ENCODE measurements at places on chromosomes 16 and 17. TPM values are rescaled to one million over a fixed set of nuclear protein-coding genes. Genes with fewer than 3 reads are reported as not detected.
A peak's percentile ranks its signal among the peaks of the same experiment; 100 is the strongest.

DNA sequence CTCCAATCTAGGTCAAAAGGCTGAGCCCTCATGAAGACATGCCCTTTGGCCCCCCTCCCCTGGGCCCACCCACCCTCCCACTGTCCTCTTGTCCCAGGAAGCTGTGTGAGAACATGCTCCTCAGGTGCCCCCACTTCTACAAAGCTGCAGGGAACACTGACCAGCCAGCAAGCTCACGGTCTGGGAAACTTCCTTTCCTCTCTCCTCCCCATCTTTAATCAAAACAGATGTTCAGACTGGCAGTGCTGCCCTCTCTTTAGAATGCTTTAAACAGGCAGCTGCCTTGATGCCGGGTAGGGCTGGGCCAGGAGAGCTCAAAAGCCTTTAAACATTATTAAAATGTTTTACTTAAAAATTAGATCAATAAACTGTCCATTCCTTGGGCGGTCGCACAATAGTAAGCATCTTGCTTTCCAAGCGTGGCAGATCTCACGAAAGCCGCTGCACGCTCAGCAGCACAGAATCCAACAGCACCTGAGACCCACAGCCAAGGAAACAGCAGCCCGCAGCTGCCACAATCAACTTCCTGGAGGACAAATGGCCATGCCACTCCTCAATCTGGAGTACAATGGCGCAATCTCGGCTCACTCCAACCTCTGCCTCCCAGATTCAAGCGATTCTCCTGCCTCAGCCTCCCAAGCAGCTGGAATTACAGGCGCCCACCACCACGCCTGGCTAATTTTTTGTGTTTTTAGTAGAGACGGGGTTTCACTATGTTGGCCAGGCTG, 399.2 kb downstream of the SLC39A11 start:
- no peaks in the 10 kb centered on the region for H3K36me3 ChIP-seq
- H3K27ac ChIP-seq, result peak overlapping the region; percentile 91
- peak; percentile 74 for DNase-seq
- peaks cover 23% of the 10 kb centered on the region for H3K4me1 ChIP-seq
- H3K27me3 ChIP-seq, result no peaks in the 10 kb centered on the region

GRCh38 chr17:76438906-76439305, 14.0 kb downstream of the UBE2O start:
- no peaks in the 10 kb centered on the region for H3K27me3 ChIP-seq
- H3K36me3 ChIP-seq, result no peaks in the 10 kb centered on the region
- no peak overlapping the region for H3K27ac ChIP-seq
- no peak for DNase-seq
- no peak overlapping the region for H3K4me3 ChIP-seq

DNA sequence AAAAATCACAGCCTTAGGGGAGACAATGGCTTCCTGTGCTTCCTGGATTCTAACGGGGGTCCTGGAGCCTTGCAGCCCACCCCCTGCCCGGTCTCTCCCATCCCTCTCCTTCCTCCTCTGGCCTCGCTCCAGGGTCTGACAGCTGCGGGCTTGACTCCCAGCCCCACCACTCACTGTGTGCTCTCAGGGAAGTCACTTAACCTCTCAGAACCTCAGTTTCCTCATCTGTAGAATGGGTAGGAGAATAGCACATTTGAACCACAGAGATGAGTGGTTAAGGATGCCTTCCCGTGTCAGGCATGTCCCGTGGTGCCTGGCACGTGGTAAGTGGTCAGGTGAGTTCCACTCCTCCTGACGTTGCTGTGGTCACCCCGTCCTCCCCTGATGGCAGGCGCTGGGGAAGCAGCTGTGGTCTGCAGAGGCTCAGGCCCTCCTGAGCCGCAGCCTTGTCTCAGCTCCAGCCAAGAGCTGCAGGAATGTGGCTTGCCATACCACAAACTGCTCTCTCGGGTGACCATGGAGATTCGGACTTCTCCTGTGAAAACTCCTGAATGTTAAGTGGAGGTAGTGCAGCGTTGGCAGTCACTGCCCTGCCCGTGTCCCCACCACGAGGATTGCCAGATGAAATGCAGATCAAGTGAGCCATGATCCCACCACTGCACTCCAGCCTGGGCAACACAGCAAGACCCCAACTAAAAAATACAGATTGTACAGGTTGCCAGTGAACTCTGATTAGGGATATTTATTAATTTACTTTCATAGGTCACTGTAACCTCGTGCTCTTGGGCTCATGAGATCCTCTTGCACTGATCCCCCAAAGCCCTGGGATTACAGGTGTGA, 85.7 kb downstream of the NT5M start:
- no peaks in the 10 kb centered on the region for H3K4me1 ChIP-seq
- DNase-seq, result no peak
- no peaks in the 10 kb centered on the region for H3K27me3 ChIP-seq
- no peak overlapping the region for H3K4me3 ChIP-seq

GRCh38 chr17:66944351-66945146, 20.0 kb upstream of the CACNG4 start:
- H3K4me3 ChIP-seq, result no peak overlapping the region
- no peak overlapping the region for H3K27ac ChIP-seq

GRCh38 chr16:20905576-20905975, 5.0 kb downstream of the LYRM1 start:
- H3K27ac ChIP-seq, result peak overlapping the region; percentile 58
- H3K4me1 ChIP-seq, result peaks cover 43% of the 10 kb centered on the region
- H3K27me3 ChIP-seq, result no peaks in the 10 kb centered on the region
- H3K4me3 ChIP-seq, result no peak overlapping the region

DNA sequence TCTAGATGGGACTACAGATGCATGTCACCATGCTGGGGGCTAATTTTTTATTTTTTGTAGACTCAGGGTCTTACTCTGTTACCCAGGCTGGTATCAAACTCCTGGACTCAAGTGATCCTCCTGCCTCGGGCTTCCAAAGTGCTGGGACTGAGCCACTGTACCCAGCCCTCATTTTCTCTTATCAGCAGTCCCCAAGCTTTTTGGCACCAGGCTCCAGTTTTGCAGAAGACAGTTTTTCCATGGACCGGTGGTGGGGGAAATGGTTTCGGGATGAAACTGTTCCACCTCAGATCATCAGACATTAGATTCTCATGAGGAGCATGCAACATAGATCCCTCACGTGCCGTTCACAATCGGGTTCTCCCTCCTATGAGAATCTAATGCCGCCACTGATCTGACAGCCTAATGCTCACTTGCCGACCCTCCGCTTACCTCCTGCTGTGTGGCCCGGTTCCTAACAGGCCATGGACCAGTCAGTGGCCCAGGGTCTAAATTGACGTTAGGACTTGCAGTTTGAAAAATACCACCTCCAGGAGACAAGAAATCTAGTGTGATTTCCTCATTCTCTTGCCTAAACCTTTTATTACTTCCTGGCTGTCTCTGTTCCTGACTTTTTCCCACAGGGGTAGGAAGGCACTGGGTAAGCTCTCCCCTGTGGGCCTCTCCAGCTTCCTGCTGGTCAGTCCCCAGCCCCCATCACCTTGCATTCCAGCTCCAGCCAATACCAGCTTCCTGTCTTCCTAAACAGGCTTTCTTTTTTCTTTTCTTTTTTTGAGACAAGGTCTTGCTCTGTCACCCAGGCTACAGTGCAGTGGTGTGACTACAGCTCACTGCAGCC, 9.3 kb upstream of the CNP start:
- H3K27ac ChIP-seq, result no peak overlapping the region
- DNase-seq, result no peak
- no peaks in the 10 kb centered on the region for H3K4me1 ChIP-seq
- H3K27me3 ChIP-seq, result no peaks in the 10 kb centered on the region
- no peak overlapping the region for H3K4me3 ChIP-seq
- no peaks in the 10 kb centered on the region for H3K36me3 ChIP-seq

- no peaks in the 10 kb centered on the region for H3K36me3 ChIP-seq
- H3K4me3 ChIP-seq, result no peak overlapping the region
- H3K4me1 ChIP-seq, result peaks cover 75% of the 10 kb centered on the region
- peak; percentile 57 for DNase-seq
- H3K27ac ChIP-seq, result peak overlapping the region; percentile 99
Measured at GRCh38 chr16:53085369-53085843, 30.6 kb downstream of the CHD9 start.

DNA sequence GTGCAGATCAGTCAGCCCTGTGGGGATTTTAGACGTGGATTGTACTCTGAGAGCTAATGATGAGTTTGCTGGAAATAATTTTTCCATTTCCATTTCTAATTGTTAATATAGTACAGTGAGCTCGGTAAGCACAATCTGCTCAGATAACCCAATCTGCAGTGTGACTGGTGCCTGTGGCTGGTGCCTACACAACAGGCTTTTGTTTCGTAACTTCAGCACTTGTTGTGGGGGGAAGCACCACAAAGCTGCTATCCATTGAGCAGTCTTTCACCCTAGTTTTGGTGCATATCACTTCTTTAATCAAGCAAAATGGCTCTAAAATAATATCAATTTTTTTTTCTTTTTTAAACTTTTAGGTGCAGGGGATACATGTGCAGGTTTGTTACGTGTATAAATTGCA, 534.9 kb upstream of the HSBP1 start:
- no peaks in the 10 kb centered on the region for H3K36me3 ChIP-seq
- H3K4me1 ChIP-seq, result no peaks in the 10 kb centered on the region
- DNase-seq, result no peak
- no peaks in the 10 kb centered on the region for H3K27me3 ChIP-seq
- H3K4me3 ChIP-seq, result no peak overlapping the region

DNA sequence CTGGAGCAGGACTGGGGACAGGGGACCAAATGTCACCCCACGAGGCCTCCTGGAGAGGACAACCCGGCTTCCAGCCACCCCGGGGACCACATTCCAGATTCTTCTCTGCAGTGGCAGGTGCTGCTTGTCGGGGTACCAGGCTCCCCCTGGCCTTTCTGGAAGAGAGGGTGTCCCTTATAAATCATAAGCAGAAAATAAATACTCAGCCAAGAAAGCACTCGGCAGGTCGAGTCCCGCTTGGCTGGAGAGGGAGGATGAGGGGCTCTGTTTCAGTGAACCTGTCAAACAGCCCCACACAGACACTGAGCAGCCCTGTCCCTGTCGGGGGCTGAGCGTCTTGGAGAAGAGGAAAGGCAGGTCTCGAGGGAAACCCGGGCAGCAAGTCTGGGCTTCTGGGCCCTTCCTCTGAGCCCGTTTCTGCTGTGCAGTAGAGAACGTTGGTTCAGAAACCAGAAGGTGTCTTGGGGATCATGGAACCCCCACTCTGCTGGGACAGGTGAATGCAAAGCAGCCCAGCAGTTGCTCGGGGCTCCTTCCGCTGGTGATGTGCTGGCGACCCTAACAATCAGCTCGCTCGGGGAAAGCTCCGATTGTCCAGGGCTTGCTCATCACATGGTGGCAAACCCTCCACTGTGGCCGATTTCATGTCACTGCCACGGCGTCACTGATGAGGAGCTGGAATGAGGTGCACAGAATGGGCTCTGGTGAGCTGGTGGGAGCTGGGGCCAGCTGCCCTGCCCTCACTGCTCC, 36.6 kb downstream of the COX4I1 start:
- H3K27ac ChIP-seq, result no peak overlapping the region
- no peak overlapping the region for H3K4me3 ChIP-seq
- H3K27me3 ChIP-seq, result peaks cover 90% of the 10 kb centered on the region
- H3K4me1 ChIP-seq, result no peaks in the 10 kb centered on the region

DNA sequence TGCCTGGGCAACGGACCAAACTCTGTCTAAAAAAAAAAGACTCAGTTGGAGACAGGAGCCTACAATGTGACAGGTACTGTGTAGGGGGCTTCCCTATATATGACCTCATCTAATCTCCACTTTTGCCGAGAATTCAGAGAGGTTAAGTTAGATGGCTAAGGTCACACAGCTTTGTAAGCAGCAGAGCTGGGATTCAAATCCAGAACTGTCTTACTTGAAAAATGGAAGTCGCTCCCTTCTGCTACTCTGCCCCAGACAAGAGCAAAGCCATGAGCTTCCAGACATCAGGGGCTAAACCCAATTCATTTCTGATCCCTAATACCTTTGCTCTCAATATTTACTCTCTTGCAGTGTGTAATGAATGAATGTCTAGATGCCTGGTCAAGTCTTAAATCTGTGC, 41.5 kb upstream of the ABCC12 start:
- no peak overlapping the region for H3K27ac ChIP-seq
- DNase-seq, result no peak
- no peaks in the 10 kb centered on the region for H3K4me1 ChIP-seq
- no peak overlapping the region for H3K4me3 ChIP-seq

GRCh38 chr16:83160287-83161020, 533.7 kb downstream of the CDH13 start:
- no peak for DNase-seq
- no peak overlapping the region for H3K27ac ChIP-seq
- H3K4me1 ChIP-seq, result no peaks in the 10 kb centered on the region
- no peaks in the 10 kb centered on the region for H3K27me3 ChIP-seq
- H3K36me3 ChIP-seq, result no peaks in the 10 kb centered on the region

GRCh38 chr16:24771132-24771778, 41.8 kb downstream of the TNRC6A start:
- no peaks in the 10 kb centered on the region for H3K4me1 ChIP-seq
- H3K27ac ChIP-seq, result no peak overlapping the region
- DNase-seq, result no peak
- H3K4me3 ChIP-seq, result no peak overlapping the region
- peaks cover 64% of the 10 kb centered on the region for H3K36me3 ChIP-seq

DNA sequence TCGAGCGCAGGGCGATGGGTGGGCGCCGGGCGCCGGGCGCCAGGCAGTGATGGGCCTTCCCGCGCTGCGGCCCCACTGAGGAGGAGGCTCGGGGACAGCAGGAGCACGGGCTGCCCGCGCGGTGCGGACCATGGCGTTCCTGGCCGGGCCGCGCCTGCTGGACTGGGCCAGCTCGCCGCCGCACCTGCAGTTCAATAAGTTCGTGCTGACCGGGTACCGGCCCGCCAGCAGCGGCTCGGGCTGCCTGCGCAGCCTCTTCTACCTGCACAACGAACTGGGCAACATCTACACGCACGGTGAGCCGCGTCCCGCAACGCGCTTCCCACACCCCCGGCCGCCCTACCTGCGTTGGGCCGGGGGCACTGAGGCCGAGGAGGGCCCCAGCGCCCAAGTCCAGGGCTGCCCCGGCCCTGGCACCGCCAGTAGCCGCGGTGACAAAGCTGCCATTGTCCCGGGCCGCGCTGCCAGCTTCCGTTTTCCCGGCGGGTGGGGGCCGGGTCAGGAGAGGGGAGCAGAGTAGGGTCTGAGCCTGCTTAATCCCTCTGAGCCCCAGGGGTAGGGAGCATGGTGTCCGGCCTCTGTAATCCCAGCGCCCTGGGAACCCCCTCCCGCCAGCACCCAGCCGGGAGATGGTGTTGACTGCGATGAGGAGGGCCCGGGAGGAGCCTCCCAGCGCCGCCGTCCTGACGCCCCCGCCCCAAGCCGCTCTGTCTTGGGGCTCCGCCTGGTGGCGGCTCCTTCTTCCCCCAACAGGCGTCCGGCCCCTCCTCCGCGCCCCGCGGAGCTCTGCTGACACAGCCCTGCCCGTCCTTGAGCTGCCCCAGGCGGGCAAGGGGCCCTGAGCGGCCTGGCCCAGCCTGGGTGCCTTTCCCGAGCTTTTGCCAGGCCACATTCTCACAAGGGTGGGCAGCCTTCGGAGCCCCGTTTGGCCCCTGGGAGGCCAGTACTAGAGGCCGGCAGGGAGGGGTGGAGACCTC, 685 bp downstream of the PAQR4 start:
- no peak overlapping the region for H3K27ac ChIP-seq
- no peaks in the 10 kb centered on the region for H3K27me3 ChIP-seq
- H3K36me3 ChIP-seq, result no peaks in the 10 kb centered on the region
- H3K4me1 ChIP-seq, result peaks cover 39% of the 10 kb centered on the region
- peak; percentile 85 for DNase-seq

- no peak overlapping the region for H3K27ac ChIP-seq
- H3K27me3 ChIP-seq, result no peaks in the 10 kb centered on the region
- H3K4me1 ChIP-seq, result peaks cover 6% of the 10 kb centered on the region
- no peak for DNase-seq
- H3K36me3 ChIP-seq, result no peaks in the 10 kb centered on the region
Measured at GRCh38 chr17:76597156-76598003, 11.7 kb upstream of the ST6GALNAC2 start.

The GGA3 gene
- polyA plus RNA-seq, result 42.5 TPM

The HOXB8 gene
- not detected for polyA plus RNA-seq

The MYOCD gene
- polyA plus RNA-seq, result not detected

The CPNE7 gene
- 3.9 TPM for polyA plus RNA-seq

The FOXN1 gene
- polyA plus RNA-seq, result not detected

The HASPIN gene
- 1.4 TPM for polyA plus RNA-seq

The IL21R gene
- polyA plus RNA-seq, result 0.13 TPM

Data from SK-N-SH (cell line).